Large intestine (tissue), 12 donors: ENCODE measurements at places on chromosomes 1 and 21. TPM values are rescaled to one million over a fixed set of nuclear protein-coding genes. Genes with fewer than 3 reads are reported as not detected.

DNA sequence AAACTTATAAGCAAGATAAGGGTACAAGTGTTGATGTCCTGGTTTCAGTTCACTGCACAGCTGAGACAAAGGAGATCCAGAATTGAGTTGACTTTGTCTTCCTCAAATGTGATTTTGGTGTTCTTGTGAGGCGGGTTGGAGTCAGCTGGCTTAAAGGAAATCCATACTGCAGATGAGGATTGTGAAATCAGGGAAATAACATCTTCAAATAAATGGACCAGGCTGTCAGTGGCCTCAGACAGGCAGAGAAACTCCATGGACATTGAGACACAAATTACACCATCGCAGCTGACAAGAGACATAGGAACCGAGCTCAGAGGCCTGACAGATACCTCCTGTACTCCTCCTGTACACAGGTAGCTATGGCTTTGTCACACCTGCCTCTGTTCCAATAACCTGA lies 27.0 kb upstream of the REG4 start:
- DNase-seq, result peak; percentile 49

- no peak for DNase-seq
These were observed 205.1 kb upstream of the RUNX1 start for GRCh38 chr21:35254006-35254764.

- no peak for DNase-seq
These were observed 296.2 kb downstream of the LMX1A start for GRCh38 chr1:165060285-165060793.

DNA sequence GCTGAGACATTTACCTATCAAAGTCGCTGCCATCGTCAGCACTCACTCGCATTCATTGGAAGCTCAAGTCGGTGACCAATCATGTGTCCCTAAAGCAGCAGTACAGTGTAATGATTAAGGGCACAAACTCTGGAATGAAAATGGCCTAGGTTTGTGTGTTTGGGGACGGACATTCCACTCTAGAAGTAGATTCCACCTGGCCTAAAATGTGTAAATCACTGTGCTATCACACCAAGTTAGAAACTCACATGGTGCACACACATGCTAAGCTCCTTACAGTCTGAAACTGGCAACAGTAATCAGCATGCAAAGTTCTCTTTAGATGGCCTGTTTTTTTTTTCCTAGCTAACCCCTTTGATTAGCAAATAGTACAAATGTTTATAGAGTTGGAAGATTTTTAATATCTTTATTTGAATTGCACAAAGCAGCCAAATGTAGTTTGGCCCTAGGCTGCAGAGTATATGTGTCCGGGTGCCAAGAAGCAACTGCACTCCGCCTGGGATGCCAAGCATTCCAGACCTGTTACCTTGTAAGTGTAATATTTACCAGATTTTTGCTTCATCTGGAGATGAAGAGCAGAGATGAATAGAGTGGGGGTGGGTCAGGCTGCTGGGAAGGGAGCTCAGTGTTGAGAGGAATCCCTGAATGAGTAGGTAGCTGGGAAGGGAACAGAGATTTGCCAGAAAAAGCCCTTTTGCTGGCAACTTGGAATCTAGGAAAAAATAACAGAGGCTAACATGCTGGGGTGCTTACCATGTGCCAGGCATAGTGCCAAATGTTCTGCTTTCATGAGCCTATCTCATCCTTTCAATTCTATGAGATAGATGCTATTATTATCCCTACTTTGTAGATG lies 35.2 kb downstream of the TGFB2 start:
- DNase-seq, result no peak

DNA sequence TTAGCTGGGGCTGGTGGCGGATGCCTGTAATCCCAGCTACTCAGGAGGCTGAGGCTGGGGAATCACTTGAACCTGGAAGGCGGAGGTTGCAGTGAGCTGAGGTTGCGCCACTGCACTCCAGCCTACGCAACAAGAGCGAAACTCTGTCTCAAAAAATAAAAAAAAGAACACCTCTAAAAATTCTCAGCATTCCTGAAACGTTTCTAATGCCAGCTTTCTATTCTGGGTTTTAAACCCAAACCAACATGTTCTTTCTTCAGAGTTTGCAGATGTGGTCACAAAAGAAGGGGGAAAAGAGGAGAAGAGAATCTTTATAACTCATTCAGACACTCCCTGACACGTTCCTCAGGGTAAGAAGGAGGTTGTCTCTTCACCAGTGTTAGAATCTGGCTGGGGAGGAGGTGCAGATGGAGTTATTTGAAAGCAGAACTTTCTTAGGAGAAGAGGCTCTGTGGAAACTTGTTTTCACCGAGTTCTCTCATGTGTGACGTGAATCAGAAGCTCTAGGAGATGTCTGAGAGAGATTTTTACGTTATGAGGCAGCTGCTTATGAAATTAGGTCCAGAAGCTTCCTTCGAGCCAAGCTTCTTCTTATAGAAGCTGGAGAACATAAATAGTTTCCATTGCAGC lies 17.8 kb upstream of the CNR2 start:
- DNase-seq, result no peak

The STIL gene
- polyA plus RNA-seq, result 4.7 TPM

GRCh38 chr1:7896994-7897393 lies 43.6 kb downstream of the TNFRSF9 start:
- DNase-seq, result no peak

DNA sequence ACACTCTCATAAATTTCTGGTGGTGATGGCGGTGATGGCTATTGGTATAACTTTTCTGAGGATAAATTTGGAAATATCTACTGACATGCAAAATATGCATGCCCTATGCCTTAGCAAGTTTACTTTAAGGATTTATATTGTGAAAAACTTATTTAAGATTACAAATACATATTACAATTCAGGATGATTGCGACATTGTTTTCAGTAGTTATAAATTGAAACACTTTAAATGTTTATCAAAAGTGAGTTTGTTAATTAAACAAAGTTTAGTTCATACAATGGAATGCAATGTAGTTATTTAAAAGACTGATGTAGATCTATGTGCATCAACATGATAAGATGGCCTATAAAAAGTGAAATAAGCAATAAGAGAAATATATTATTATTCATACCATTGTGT lies 331.3 kb upstream of the NR5A2 start:
- DNase-seq, result no peak

GRCh38 chr1:86778569-86779239 lies 74.3 kb downstream of the SH3GLB1 start:
- DNase-seq, result no peak

DNA sequence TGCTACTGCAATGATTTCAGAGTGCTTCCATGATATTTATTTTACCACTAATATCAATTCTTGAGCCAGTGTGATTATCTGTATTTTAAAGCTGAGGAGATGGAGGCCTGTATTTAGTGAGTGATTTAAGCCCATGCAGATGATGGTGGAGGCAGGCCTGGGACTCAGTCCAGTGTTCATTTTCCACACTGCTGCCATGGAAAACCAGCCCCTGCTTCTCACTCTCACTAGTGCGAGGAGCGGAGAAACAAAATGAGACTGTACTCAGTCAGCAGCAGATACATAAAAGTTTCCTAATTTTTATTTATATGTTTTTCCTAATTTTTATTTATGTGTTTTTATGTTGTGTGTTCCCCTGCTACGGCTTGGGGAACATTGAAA lies 32.8 kb downstream of the LRRC8B start:
- no peak for DNase-seq

DNA sequence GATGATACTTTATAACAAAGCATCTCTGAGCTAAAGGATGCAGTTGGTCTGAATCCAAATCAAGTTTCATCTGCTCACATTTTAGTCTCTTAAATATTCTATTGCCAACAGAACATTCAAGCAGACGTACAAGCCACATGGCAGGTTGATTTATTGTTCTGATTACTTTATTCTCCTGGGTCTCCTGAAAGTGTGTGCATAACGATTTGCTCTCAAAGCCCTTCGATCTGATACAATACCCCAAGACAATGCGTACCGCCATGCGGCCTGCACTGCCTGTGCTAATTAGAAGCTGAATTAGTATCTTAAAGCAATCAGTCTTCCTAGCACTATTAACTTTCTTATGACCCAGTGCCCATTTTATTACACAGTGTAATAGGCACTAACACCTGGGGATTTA lies 56.9 kb downstream of the FHAD1 start:
- DNase-seq, result no peak

DNA sequence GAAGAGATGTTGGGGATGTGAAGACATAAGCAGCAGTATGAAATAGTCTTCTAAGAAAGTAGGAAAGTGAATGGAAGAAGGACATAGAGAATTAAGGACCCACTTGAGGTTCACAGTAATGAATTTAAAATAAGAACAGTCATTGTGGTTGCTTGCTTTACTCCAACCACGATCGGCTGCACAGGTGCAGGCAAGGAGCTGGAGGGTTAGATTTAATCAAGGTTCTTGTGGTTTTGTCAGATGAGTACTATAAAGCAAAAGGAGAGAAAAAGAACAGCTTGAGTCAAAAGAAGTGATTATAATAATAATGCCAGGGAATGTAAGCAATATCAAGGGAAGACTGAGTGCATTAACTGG lies 46.1 kb upstream of the RBM34 start:
- DNase-seq, result no peak

- DNase-seq, result peak; percentile 12
These were observed 234.4 kb upstream of the FOXD3 start for GRCh38 chr1:63087966-63088365.

The GJA4 gene
- 15.0 TPM for polyA plus RNA-seq

DNA sequence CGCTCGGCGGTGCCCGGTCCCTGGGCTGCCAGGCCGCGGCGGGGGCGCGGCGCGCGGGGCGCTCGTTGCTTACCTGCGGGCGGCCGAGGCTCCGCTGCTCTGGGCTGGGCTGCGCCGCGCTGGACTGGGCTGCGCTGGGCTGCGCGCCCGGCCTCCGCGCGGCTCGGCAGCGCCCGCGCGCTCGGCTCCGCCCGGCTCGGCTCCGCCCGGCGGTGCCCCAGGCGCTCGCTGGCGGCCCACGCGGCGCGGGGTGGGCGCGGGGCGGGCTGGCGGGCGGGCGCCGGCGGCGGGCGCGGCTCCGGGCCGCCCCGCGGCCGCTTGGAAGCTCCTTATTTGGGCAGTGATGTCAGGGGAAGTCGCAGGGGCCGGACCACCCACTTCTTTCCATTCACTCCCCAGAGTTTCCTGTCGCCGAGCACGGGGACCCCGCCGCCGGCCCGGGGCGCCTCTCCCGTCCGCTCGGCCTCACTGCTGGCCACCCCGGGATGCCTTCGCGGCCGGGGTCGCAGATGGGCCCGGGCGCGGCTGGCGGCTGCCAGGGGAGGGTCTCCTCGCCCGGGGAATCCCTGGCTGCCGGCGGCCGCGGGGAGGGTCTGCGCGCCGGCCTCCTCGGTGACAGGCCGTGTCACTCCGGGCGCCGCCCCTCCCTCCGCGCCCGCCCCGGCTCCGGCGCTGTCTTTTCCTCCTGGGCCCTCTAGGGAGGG lies 177.7 kb upstream of the EDN2 start:
- peak; percentile 43 for DNase-seq

- DNase-seq, result no peak
These were observed 46.8 kb downstream of the NTMT2 start for GRCh38 chr1:170192546-170192945.

DNA sequence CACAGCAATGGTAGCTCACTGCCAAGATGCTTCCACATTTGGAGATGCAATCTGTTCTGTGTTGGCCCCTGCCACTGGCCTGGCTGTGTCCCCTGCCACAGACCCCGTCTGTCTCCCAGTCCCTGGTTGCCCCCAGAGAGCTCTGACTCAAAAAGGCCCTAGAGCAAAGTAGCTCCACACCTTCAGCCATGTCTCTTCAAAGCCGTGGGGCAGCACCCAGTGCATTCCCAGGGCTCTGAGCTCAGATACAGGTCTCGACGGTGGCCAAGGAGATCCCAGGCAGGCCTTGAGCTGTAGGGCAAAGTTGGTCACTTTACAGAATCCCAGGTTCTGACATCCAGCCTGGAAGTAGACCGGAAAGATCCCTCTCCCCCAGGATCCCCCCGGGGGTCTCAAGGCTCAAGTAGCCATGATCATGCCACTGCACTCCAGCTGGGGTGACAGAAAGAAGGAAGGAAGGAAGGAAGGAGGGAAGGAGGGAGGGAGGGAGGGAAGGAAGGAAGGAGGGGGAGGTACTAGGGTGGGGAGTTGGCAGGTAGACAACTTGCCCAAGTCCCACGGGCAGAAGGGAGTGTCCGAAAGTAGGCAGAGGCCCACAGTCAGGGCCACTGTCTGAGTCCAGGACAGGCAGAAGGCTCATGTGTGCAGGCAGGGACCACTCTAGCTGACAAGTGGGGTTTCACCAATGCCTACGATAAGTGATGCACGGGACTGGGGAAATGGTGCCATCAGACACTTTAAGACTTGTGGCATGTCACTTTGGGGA lies 4.8 kb upstream of the ARF1 start:
- no peak for DNase-seq

The SLAMF6 gene
- polyA plus RNA-seq, result 1.6 TPM

The RABIF gene
- polyA plus RNA-seq, result 11.1 TPM

The BARHL2 gene
- not detected for polyA plus RNA-seq
